Spleen (tissue), 13 donors: ENCODE measurements at places on chromosomes 13 and 19.

DNA sequence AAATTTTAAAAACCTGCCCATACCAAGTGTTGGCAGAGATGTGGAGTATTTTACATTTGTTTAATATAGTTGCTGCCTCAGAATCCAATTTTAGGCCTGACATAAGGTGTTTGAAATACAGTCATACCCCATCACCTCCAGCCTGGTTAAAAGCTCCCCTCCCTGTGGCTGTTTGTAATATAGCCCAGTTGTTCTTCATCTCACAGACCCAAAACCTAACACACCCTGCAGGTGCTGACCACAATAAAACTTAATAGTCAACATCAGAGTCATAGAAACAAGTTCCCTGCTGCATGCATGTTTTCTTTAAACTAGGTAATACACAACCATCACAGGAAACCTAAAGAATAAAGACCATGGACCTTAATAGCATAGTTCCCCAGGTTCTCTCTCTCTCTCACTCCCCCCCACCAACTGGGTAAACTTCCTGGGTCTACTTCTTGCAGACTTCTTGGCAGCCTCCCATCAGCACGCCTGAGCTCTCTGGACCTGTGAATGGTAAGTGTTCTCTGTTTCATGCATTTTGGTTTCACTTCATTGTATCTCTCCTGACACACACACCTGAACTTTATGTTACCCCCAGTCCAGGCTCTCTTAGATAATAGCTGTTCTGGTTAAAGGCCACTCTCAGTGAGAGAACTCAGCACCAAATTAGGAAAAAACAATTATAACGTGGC lies 1369.9 kb downstream of the EFNB2 start:
- DNase-seq: no peak

- DNase-seq: no peak
Measured at GRCh38 chr13:69796256-69796655, 311.4 kb upstream of the ATXN8OS start.

DNA sequence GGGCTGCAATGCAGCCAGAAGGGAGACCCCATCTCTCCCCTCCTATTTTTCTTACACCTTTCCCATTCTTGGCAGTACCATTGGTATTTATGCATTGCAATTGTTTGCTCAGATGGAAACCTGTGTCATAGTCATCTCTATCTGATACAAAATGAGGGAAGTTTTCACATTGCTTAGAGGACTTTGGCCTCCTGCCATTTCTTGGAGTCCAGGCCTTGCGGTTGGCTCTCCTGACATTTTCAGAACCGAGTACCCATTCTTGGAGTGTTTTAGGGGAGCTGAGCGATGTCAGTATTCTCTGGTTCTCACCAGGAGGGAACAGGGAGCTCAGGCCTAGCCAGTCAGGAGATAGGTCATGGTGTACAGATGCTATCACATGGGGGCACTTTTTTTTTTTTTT lies 1.5 kb downstream of the SIN3B start:
- no peak for DNase-seq

DNA sequence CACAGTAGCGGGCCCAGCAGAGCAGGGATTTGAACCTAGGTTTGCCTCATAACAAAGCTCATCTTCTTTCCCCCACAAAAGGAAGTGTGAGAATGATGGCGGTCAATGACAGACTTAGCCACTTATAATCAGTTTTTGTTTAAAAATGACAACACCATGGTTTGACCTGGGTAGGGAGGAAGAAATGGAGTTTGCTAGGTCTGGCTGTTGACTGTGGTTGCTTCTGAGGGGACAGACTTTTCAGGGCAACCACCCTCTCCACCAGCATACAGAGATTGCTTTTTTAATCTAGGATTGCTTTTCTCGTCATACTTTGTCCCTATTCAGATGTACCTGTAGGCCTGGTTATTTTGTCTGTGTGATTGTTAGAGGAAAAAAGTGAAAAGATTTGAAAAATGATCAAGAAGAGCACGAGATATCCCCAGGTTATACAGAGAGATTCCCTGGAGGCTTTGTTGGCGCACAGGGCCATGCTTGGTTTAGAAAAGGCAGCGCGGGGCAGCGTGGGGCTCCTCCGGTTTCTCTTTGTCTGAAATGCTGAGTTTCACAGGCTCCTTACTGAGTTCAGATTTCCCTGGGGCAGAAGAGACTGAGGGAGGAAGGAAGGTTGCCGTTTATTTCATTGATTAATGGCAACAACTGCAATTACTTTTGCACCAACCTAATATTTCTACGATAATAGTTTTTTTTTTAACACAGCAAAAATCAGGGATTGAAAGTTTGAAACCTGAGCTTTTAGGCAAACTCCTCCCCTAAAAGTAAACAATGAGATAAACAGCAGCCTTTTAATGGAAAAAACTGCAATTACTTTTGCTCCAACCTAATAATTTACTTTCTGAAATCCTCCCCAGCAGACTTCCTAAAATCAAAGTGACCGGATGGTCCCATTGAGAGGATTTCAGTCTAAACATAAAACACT lies 97.0 kb upstream of the RNF113B start:
- DNase-seq: no peak
